A549 treated with Mapracorat at 1 μM for 4 hours (cell line): ENCODE measurements at places on chromosomes 2 and 18. TPM values are rescaled to one million over a fixed set of nuclear protein-coding genes. Genes with fewer than 3 reads are reported as not detected.

Gene SLC38A11
- total RNA-seq: not detected in 5 replicates

Gene ALPI
- total RNA-seq: not detected in 5 replicates

Gene GPD2
- 18.7 to 28.3 TPM (median 27.4 TPM) in 5 replicates for total RNA-seq

Gene NCKAP1
- 86.2 to 105 TPM (median 103 TPM) in 5 replicates for total RNA-seq
